Panc1 (cell line): ENCODE measurements at places on chromosomes 13 and 19.
A peak's percentile ranks its signal among the peaks of the same experiment; 100 is the strongest.

DNA sequence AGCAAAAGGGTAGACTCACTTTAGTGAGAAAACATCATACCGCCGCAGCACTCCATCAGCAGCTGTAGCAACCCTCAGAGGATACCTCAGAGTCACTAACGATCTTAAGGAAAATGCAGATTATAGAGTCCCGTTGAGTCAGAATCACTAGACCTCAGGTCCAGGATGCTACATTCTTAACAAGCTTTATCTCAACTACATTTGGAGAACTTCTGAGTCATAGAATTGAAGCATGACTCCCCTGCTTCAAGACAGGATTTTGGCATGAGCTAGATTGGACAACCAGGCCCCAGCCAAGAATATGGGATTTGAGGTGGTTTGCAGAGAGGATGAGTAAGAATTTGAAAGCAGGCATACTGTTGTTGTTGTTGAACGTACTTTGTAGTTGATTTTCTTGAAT, 118.9 kb upstream of the UBL3 start:
- DNase-seq: no peak

DNA sequence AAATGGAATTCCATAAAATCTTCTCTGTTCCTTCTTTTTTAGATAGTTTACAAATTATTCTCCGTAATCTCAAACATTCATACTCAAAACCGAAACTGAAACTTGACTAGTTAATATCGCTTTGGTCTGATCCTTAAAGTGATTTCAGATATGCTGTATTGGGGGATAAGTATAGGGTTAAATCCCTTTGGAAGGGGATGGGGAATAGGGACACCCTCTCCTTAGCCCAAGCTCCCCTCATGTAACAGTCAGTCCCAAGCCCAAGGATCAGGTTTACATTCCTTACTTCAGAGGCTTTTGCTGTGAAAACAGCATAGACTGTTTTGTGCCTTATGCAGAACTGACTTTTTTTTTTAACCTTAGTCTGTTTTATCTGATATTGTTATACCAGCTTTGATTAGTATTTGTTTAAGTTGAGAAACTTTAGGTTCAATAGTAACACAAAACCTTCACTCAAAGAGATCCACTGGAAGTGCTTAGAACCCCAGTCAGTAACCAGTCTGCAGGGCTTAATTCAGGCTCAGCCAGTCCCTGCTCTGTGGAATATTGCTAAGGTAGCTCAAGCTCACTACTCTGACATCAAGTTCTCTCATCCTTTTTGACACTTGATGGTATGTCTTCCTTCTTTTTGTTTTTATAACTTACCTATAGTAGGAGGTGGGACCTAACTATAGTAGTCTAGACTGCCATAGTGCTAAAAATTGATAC, 10.5 kb downstream of the CDADC1 start:
- no peak for DNase-seq

GRCh38 chr13:106376401-106377112, 158.9 kb downstream of the EFNB2 start:
- DNase-seq: peak; percentile 61

DNA sequence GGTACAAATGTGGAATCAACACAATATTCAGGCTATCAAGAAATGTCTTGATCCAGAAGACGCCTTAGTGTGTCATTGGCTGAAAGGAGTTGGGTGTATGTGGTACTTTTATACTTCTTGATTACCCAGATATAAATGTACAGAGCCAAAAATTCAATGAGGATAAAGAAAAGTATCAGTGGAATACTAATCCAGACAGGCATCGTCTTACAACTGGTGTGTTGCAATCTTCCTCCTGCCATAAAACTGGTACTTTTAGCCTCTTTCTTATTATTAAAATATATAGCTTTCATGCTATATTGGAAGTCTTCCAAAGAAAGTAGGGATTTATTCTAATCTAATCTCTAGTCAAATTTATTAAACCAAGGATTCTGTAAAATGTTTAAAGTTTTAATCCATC, 388.6 kb upstream of the MIR17HG start:
- DNase-seq: no peak
